ENCODE measurements at places on chromosomes 7 and 10.

- DNase-seq: no peak
Observed at GRCh38 chr7:66399566-66399965, 194.4 kb downstream of the TPST1 start.

GRCh38 chr7:55592492-55592891, 20.2 kb upstream of the VOPP1 start:
- DNase-seq: no peak

GRCh38 chr10:87092861-87093631, 1.6 kb downstream of the GLUD1 start:
- DNase-seq: no peak

- no peak for DNase-seq
Observed at GRCh38 chr7:73966062-73966940, 61.7 kb upstream of the ELN start.

DNA sequence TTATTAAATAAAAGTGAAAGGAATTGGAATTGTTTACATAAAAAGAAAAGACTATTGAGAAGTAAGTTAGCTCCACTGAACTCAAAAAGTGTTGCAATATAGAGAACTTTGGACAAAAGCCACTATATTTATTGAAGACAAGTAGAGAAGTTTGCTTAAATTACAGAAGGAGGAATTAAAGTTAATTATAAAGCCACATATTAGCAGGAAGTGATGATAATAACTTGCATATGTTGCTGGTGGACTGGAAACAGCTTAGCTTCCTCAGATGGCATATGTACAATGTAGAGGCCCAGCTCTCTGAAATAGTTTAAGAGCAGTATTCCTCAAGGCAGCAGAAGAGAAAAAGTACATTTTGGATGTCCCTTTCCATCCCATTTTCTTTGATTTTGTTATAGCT, 400.7 kb downstream of the GATA3 start:
- no peak for DNase-seq

DNA sequence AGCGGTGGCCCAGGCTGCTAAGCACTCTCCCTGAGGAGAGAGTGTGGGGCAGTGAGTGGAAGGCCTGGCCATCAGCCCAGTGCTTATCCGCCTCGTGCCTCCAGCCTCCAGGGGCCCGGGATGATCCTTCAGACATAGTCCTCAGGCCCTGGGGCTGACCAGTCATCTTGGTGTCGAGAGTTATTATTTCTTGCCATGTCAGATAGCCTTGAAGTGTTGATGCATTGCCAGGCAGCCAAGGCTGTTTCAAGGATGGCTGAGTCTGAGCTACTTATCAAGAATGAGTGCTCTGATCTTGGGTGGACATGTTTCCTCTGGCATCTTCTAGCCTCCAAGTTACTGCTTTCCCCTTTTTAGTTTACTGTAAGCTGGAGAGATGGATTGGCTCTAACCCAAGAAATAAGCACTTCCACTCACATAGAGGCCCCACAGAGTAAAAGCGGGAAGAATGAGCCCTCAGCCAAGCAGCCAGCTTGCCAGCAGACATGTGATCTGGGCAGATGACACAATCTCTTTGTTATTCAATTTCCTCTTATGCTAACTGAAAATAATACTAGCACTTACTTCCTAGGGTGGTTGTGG, 136.5 kb upstream of the NAMPT start:
- DNase-seq: no peak

DNA sequence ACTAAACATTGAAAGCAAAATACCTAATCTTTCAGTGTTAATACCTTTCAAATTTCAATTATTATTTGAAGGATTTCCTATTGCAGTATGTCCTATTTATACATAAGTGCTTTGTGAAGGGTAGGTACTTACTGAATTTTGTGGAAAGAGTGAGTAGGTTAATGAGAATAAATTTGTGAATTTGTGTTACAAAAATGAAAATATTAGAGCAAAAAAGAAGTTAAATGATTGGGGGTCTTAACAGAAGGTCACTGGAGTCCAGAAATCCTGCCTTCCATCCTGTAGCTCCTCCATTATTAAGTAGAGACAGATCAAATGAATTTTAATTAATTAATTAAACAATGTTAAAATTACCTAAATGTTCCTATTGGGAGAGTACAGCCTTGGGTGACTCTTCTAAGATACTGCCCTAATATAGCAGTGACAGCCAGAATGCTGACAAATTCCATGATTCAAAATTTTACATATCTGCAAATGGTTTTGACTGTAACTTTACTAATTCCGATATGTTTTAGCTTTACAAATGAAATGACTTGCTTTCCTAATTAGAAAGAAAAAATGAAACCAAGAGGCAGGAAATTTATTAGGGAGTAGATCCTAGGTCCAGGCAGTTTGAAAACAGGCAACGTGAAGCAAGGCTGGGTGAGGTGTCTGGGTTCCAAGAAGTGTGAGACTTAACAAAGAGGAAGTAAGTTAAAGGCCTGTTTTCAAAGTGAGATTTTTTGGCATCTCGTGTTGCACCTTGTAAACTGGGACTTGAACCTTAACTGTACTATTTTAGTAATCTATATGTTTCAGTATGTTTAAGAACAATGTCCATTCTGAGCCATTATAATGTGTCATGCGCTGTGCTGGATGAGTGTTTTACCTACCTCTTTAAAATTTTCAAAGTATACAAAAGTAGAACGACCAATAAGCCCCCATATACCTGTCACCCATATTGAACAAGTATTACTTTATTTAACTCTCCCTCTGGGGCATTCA, 1.5 kb downstream of the PIK3CG start:
- no peak for DNase-seq

DNA sequence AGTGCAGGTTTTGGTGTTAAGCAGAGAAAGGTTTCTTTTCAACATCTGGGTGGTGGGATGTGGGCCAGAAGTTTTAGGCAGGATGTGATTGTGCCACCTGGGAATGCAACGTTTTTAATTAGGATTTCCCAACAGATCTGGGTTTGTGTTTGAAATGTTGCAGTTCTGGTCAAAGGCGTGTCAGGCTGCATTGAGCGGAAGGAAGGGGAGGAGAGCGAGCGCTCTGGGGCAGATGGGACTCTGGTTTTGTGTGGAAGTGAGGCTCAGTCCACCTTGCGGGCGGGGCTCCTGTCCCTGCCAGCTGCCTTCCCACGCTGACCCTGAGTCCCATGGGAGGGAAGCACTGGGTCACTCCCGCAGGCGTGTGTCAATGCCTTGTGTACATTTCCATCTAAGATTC, 767.7 kb downstream of the KCNMA1 start:
- no peak for DNase-seq

GRCh38 chr10:29355411-29355991, 66.6 kb downstream of the LYZL1 start:
- no peak for DNase-seq

DNA sequence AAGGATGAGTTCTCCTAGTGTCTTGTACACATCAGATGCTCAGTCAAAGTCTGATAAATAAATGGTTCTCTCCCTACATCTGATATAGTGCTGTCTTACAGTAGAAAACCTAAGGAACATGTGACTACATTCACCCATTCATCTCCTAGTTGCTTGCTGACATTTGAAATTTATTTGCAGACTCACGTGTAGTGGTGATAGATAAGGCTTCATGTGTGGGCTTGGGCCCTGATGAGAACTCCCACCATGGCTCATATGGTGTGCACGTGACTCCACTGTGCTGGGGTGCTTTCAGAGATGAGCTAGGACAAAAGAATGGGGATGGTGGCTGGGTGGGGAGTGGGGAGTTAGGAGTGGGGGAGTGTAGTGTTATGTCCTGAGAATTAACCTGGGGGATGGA, 287.3 kb downstream of the RPS24 start:
- no peak for DNase-seq

DNA sequence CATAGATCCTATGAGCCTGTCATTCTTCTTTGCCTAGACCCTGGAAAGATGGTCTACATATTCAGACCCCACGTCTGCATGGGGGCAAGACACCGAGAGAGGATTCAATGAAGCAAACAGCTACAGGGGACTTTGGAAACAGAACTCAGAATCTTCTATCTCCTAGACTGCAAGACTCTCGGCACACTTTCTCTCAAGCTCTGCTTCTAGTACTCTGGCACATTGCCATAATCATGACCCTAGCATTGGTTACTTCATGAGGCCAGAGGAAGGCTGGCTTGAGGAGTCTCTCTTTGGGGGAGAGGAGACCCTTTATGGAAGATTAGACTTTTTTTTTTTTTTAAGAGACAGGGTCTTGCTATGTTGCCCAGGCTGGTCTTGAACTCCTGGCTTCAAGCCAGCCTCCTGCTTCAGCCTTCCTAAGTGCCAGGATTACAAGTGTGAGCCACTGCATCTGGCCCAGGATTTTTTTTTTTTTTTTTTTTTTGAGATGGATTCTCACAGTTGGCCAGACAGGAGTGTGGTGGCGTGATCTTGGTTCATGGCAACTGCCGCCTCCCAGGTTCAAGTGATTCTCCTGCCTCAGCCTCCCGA, 20.7 kb downstream of the CCDC3 start:
- no peak for DNase-seq

GRCh38 chr10:117492504-117492903, 50.0 kb upstream of the EMX2 start:
- no peak for DNase-seq

DNA sequence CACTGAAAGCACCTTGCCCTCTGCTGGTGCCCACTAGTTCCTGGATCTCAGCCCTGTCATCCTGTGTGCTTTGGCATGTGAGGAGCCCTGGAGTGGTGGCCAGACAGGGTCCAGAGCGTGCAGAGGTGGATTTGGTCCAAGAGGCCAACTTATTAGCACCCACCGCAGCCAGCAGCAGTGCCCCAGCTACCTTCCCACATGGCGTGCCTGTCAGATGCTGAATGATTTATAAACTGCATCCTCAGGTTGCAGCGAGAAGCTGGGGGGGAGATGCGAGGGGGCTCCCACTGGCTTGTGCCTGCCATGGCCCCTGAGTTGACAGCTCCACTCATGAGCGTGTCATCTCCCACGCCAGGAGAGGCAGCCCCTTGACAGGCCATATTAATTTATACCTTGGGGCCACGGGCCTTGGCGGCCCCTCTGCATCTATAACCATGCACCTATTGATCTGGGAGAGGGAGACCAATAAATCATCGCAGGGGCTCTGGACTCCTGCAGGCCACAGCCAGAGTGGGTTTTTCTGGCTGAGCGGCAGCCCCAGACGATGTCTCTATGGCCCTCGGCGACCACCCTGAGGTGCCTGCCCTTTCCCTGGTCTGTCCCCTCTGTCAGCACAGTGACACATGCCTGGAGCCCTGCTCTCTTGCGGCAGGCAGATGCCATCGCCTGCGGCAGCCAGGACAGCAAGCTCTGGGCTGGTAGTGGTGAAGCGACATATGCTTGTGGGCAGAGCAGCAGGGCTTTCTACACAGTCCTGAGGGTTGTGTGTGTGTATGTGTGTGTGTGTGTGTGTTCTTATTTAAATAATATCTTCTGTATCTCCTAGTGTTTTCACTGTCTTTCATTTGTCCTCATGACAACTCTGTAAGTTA, 120.8 kb downstream of the CDH23 start:
- no peak for DNase-seq

DNA sequence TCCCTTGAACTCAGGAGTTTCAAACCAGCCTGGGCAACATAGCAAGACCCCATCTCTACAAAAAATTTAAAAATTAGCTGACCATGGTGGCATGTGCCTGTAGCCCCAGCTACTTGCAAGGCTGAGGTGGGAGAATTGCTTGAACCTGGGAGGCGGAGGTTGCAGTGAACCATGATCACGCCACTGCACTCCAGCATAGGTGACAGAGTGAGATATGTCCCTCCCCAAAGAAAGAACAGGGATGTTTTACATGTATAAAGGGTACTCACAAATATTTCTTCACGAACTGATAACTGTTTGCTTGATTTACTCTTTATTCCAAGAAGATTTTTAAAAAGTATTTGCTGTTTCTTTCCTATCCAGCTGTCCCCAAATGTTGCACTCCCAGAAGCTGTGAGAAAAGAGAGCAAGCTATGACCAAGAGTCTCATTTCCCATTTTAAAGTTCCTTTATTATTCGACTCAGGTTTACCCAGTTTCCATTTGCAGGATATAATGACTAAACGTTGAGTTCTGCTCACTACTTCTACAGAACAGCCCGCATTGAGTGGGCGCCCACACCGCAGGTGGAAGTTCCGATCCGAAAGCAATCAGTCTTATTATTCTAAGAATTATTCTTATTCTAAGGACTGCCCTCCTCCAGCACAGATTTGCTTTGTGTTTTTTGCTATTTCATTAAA, 90.7 kb downstream of the APBB1IP start:
- no peak for DNase-seq

DNA sequence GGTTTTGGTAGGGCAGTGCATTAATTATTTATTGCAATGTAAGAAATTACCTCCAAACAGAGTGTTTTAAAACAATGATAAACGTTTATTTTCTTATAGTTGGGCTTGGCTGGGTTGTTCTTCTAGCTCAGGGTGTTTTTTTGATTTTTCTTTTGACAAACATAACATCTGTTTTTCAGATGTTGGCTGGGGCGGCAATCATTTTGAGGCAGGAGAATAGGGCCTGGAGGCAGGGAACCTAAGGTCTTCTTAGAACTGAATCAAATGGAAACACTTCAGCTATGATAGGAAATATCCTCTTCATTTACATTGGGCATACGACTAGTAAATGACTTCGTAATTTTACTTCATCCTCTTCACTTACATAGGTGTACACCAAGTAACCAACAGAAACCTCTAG, 47.4 kb upstream of the NAMPT start:
- DNase-seq: no peak

DNA sequence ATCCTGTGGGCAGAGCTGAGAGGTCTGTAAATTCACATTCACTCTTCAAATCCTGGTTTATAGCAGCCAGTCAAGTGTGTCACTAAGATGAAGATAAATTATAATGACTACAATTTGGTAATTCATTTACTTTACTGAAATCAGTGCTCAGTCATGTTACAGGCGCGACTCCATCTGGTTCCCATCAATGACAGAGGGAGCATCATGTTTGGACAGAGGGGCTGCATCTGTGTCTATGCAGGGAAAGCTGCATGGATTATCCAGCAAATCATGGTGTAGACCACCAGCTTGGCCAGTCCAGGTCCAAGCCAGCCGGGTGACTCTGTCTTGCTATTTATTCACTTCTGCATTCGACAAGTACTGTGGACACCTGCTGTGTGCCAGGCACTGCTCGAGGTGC, 214.1 kb upstream of the ZNF32 start:
- DNase-seq: no peak

- DNase-seq: no peak
Observed at GRCh38 chr7:106537119-106537518, 123.8 kb downstream of the CCDC71L start.

DNA sequence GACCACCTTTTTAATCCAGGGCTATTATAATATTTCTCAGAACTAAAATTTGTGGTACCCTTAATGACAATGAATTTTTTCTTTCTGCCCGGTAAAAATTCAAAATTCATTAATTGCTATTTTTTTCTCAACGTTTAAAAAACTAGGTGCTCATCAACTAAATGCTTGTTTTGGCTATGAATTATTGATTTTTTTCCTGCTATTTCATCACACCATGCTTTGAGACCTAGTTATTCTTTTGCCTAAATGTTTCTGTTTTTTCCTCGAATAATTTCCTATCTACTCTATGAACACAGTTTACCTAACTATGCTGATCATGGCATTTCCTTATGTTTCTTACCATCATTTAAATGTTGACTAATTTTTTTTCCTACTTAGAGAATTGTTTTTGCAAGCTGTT, 5.6 kb upstream of the CD36 start:
- no peak for DNase-seq

Measured in stimulated activated CD4-positive, alpha-beta T cell treated with anti-CD3 and anti-CD28 coated beads, Interleukin-4, amount 100 ng/mL, for 48 hours (primary cell).